Fibroblast of the aortic adventitia (primary cell): ENCODE measurements at places on chromosomes 16 and 17.

- DNase-seq = no peak
Observed at GRCh38 chr16:89575247-89576152, at the start of gene CPNE7. TSS of gene CPNE7 (plus strand) at chr16:89575758. CDS start at chr16:89575898, 140 bp downstream.

GRCh38 chr17:48500435-48501426, 30.1 kb downstream of the HOXB1 start:
- DNase-seq = peak; percentile 68

- peak; percentile 88 for DNase-seq
Observed at GRCh38 chr17:35022536-35023063, 40.9 kb downstream of the RFFL start.

GRCh38 chr17:5895276-5895675, 174.9 kb upstream of the WSCD1 start:
- no peak for DNase-seq

GRCh38 chr17:15180121-15180561, 85.0 kb downstream of the PMP22 start:
- DNase-seq = no peak

- DNase-seq = no peak
Observed at GRCh38 chr16:61820820-61821219, 215.4 kb downstream of the CDH8 start.

DNA sequence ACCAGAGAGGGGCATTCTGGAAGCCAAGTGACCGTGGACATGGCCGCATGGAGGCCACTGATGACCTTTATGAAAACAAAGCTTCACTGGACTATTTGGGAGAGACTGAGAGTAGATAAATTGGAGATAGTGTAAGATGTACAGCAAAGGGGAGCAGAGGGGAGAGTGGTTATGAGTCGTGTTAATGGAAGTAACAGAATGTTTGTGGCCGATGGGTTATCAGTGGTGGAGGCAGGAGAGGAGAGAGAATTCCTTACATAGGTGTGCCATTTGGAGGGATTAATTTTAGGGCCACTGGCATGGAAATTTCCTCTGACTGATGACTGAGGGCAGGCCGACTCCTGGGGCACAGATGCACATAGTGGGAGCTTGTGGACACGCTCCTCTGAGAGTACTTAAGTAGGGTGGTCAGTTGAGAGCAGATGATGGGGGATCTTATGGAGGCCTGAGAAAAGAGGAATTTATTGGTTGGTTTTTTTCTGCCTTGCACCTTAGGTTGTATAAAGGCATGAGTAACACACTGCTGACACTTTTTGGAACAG, 19.2 kb downstream of the PRPSAP2 start:
- DNase-seq = peak; percentile 42

- DNase-seq = no peak
Observed at GRCh38 chr17:79002796-79003593, 6.6 kb downstream of the CANT1 start.
